ENCODE measurements at places on chromosomes 12 and 14. TPM values are rescaled to one million over a fixed set of nuclear protein-coding genes. Genes with fewer than 3 reads are reported as not detected.

DNA sequence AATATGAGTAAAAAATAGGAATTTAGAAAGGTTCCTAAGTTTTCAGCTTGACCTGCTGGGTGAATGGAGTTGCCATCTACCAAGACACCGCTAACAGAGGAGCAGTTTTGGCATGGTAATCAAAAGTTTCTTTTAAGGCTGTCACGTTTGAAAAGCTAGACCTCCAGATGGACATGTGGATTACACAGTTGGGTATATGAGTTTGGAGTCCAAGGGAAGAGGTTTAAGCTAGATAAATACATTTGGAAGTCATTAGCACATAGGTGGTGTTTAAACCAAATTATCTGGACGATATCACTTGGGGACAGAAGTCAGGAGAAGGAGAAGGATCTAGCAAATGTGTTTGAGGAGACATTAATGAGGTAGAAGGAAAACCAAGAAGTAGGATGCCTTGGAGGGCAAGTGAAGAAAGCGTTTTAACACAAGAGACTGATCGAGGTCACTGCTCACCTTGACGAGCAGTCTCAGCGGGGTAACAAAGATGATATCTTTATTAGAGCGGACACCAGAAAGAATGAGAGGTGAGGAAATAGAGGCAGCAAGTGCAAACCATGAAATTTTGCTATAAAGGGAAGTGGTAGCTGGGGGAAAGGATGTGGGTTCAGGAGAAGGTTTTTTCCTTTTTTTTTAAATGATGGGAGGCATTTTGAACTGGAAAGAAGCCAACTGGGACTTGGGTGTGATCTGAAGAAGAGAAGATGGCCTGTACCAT, 17.6 kb downstream of the PNP start:
- DNase-seq: no peak
- H3K4me3 ChIP-seq: no peak overlapping the region
- H3K27ac ChIP-seq: no peak overlapping the region
- H3K36me3 ChIP-seq: no peaks in the 10 kb centered on the region
- H3K4me1 ChIP-seq: no peaks in the 10 kb centered on the region

DNA sequence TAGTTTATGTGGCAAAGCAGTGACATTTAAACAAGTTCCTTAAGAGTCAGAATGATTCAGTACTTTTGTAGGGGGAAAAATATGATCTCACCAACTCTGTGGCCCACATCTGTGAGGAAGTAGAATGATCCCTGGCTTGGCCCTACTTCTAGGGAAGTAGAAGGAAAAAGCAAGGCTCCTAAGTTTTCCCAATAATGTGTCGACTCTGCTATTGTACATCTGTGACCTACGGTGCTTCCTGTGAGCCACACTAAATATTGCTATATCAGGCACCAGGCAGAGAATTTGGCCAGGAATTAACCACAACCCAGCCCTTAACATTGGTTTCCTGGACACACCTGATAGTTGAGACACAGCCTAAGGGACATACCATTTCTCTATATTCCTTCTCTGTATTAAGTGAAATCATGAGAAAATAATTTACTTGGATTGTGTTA, 9.3 kb upstream of the NID2 start:
- no peak overlapping the region for H3K4me3 ChIP-seq
- no peaks in the 10 kb centered on the region for H3K4me1 ChIP-seq
- peaks cover 2% of the 10 kb centered on the region for H3K27me3 ChIP-seq
- no peak for DNase-seq
- no peak overlapping the region for H3K27ac ChIP-seq

DNA sequence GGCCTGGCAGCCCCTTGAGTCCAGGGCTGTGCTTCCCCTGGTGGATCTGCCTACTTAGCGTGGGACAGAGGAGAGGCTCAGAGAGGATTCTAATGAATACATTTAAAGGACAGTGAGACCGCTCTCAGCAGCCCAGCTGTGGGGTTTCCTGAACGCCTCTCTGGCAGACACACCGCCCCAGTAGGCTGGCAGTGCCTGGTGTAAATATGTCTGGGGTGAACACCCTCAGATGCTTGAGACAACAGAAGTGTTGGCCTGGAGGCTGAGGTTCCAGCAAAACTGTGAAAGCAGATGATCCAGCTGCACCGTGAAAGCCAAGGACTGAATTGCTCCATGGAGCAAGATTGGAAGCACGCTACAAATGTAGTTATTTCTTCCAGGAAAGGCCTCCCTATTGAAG, 55.1 kb downstream of the LRRC74A start:
- no peak overlapping the region for H3K27ac ChIP-seq
- no peaks in the 10 kb centered on the region for H3K36me3 ChIP-seq
- no peaks in the 10 kb centered on the region for H3K27me3 ChIP-seq
- H3K4me1 ChIP-seq: no peaks in the 10 kb centered on the region

DNA sequence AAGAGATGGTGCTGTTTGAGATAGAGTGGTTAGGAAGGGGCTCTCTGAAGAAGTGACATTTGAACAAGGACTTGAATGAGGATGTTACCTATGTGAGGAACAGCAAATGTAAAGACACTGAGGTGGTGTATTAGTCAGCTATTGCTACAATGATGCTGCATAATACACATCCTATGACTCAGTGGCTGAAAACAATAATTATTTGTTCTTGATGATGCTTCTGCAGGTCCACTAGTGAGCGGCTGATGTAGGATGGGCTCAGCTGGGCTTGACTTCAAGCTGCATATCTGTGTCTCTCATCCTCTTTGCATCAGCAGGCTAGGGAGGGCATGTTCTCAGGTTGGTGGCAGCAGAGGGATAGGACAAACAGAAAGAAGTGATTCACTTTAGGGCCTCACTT, 21.4 kb upstream of the CLMN start:
- no peak for DNase-seq
- H3K36me3 ChIP-seq: no peaks in the 10 kb centered on the region
- H3K27ac ChIP-seq: no peak overlapping the region

- H3K4me3 ChIP-seq: no peak overlapping the region
- H3K36me3 ChIP-seq: peaks cover 2% of the 10 kb centered on the region
- no peak overlapping the region for H3K27ac ChIP-seq
- H3K4me1 ChIP-seq: peaks cover 5% of the 10 kb centered on the region
- no peaks in the 10 kb centered on the region for H3K27me3 ChIP-seq
Measured at GRCh38 chr12:56165369-56165768, 7.2 kb downstream of the MYL6 start.

- DNase-seq: no peak
- H3K4me3 ChIP-seq: no peak overlapping the region
- H3K36me3 ChIP-seq: no peaks in the 10 kb centered on the region
Measured at GRCh38 chr12:89405626-89406345, 53.5 kb upstream of the DUSP6 start.

DNA sequence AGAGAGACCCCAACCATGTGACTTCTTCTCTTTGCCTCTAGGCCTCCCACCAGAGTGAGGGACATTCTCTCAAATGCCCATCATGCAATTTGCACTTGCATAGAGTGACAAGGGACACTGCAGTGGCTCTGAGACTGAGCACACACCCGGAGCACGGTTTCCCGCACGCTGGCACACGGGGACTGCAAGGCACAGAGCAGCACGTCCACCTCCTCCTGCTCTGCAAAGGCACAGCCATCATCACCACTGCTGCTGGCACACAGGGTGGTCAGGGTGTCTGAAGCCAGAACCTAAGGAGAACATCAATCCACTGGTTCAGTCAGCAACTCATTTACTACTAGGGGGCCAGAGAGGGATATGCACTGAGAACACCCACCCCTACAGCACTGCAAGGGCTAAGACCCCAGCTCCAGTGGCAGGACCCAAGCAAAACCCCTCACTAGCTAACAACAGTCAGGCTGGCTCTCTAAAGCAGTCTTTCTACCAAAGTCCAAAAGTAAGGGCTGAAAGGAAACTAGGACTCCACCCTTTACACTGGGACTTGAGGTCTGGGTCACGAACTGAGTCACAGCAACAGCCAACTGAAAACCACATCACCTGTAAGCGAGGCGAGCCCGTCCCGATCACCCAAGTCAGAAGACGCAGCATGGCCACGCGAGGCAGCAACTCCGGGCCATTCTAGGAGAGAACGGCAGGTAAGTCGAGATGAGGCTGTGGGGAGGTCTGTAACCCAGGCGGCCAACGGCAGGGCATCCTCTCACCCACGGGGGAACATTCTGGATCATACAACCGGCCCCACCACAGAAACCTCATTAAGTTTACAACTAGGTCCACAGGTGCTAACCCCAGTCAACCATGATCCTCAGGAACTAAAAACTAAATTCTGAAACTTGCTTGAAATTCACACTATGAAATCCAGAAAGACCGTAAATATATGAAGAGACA, 37.9 kb downstream of the GCN1 start:
- no peaks in the 10 kb centered on the region for H3K4me1 ChIP-seq
- H3K36me3 ChIP-seq: peaks cover 30% of the 10 kb centered on the region
- H3K27me3 ChIP-seq: no peaks in the 10 kb centered on the region
- no peak overlapping the region for H3K27ac ChIP-seq
- no peak overlapping the region for H3K4me3 ChIP-seq

GRCh38 chr12:122356192-122356635, 66.3 kb downstream of the CLIP1 start:
- no peak overlapping the region for H3K27ac ChIP-seq
- DNase-seq: peak; percentile 39
- peaks cover 26% of the 10 kb centered on the region for H3K36me3 ChIP-seq
- no peaks in the 10 kb centered on the region for H3K4me1 ChIP-seq
- H3K4me3 ChIP-seq: no peak overlapping the region

DNA sequence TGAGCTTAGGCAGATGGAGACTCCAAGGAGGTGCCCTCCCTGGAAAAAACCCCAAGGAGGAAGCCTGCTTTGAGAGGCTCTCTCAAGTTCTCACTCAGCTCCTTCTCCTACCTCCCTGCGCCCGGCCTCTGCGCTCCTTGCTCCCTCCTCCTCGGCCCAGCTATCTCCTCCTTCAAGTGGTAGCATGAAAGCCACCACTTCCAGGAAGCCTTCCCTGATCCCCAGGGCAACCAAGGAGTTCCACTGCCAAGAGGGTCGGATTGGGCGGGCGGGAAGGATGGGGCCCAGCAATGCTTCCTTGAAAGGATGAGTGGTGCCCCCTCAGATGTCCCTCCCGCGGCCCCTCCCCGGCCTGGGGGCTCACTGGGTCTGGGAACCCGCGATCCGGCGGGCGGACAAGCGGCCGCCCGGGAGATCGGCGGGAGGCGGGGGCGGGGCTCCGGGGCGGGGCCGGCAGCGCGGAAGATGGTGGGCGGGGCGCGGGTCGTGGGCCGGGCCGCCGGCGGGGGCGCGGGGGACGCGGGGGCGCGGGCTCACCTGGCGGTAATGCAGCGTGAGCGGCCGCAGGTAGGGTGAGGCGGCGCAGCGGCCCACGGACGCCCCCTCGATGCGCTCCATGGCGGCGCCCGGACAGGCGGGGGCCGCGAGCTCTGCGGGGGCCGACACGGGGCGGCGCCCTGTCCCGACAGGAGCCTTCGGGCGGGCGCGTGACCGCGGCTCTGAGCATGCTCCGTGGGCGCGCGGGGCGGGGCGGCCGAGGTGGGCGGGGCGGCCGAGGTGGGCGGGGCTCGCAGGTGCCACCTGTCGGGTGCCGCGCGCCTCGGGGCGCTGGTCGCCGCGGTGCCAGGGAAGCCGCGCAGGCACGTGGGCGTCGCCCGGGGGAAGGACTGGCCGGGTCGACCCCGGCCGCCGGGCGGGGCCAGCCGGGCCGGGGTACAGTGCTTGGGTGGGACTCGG, at the start of gene NUDT14:
Gene NUDT14, minus strand, starts transcription at position 721 of the 957 bp plus-strand sequence. Its CDS starts 103 bp downstream, at position 618.
- H3K27me3 ChIP-seq: no peaks in the 10 kb centered on the region
- DNase-seq: no peak
- no peaks in the 10 kb centered on the region for H3K4me1 ChIP-seq

DNA sequence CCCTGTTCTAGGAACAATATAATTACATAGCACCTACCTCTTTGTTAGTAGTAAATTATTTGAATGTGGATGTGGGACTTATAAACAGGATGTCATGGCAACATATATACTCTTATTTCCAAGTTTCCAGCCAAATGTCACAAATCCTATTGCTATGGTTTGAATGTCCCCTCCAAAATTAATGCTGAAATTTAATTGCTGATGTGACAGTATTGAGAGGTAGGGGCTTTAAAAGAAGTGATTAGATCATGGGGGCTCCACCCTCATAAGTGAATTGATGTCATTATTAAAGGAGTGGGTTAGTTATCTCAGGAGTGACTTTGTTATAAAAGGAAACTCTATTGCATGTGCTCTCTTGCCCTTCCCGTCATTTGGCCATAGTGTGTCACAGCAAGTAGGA, 164.2 kb upstream of the ATF7IP start:
- no peaks in the 10 kb centered on the region for H3K36me3 ChIP-seq
- no peaks in the 10 kb centered on the region for H3K27me3 ChIP-seq
- no peak overlapping the region for H3K27ac ChIP-seq
- no peak for DNase-seq

DNA sequence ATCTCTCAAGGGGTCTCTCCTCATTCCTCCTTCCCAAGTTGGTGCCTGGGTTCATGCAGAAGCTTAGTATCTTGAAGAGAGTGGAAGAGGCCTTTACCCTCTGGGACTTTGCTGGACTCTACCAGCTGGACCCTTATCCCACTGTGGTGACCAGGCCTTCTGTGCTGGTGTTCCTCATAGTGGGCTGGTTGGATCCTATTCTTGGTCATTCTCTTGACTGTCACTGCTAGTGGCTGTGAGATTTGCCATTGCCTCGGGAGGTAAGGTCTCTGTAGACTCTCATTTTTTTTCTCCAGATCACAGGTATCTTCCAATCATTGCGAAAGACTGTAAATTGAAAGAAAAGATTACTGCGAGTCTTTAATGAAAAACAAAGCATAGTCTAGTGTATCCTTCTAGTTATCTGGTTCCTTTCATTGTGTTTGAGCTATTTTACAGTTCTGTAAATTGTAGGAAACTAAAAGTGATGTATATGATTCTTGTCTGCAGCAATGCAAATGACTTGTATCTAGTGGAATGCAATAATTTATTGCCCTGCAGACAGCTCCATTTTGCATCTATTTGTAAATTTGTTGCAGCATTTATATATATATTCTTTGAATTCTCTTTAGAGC, 217.9 kb downstream of the AEBP2 start:
- no peak overlapping the region for H3K4me3 ChIP-seq
- no peaks in the 10 kb centered on the region for H3K36me3 ChIP-seq
- no peaks in the 10 kb centered on the region for H3K27me3 ChIP-seq
- no peak overlapping the region for H3K27ac ChIP-seq
- no peaks in the 10 kb centered on the region for H3K4me1 ChIP-seq
- no peak for DNase-seq

DNA sequence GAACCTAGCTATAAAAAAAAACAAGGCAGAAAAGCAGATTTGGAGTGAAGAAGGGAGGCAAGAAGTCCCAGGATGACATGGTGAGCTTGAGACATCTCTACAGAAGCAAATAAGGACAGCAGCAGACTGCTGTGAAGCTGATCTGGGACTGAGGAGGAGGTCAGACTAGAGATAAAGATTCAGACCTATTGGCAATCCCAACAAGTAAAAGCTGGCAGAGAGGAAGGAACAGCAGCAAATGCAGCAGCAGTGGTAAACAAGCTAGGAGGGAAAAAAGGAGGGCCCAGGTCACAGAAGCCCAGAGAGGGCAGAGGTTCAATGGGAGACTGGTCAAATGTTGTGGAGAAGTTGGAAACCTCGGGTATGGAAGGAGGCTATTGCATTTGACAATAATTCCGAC, 11.3 kb downstream of the SPTB start:
- no peak for DNase-seq
- no peaks in the 10 kb centered on the region for H3K36me3 ChIP-seq
- H3K4me3 ChIP-seq: no peak overlapping the region
- H3K27ac ChIP-seq: no peak overlapping the region
- peaks cover 12% of the 10 kb centered on the region for H3K27me3 ChIP-seq

OXA1L gene
- 71.3 TPM for total RNA-seq

COL2A1 gene
- 1.4 TPM for total RNA-seq

LRRC74A gene
- total RNA-seq: not detected

RTN1 gene
- total RNA-seq: 0.05 TPM

SERPINA1 gene
- 4.9 TPM for total RNA-seq

NR4A1 gene
- 2.0 TPM for total RNA-seq

TTC8 gene
- 12.4 TPM for total RNA-seq

PUS7L gene
- total RNA-seq: 11.4 TPM

SPTB gene
- 0.13 TPM for total RNA-seq

BEST3 gene
- total RNA-seq: 0.67 TPM

Data from Panc1 (cell line).